ENCODE measurements at places on chromosomes 16 and 17.
A peak's percentile ranks its signal among the peaks of the same experiment; 100 is the strongest.

- DNase-seq, result peak; percentile 34
Measured at GRCh38 chr17:52383493-52384100, 225.1 kb upstream of the CA10 start.

GRCh38 chr17:80456465-80457235, 19.8 kb downstream of the NPTX1 start:
- DNase-seq, result no peak

GRCh38 chr16:22252317-22252716, 44.9 kb upstream of the POLR3E start:
- DNase-seq, result no peak

- no peak for DNase-seq
Measured at GRCh38 chr17:13563866-13564265, 37.9 kb downstream of the HS3ST3A1 start.

DNA sequence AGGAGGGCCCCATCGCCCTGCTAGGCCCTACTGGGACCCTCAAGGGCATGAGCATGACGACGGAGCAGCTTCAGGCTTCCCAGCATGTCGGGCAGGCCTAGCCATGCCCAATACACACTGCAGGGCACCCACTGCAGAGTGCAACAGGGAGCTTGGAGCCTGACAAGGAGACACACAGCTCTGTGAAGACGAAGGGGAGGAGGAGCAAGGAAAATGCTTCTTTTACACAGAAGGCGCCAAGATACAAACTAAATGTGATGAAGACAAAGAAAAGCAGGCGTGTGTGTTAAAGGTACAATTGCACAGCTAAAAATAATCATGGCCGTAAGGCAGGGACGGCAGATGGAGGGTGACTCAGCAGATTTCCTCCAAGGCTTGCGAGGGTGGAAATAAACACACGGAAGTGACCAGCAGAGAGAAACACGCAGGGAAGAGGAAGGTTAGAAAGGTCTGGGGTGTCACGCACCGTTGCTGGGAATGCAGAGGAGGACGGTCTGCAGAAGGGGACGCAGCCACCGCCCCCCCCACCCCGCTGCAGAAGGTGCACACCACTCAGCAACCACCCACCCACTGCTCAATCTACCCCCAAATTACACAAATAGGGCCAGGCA, 108.5 kb downstream of the ZNF778 start:
- no peak for DNase-seq
